ENCODE measurements at places on chromosomes 2 and 18.

GRCh38 chr2:181738074-181738473 lies 57.8 kb upstream of the NEUROD1 start:
- no peak for DNase-seq

GRCh38 chr18:12086677-12087470 lies 6.8 kb upstream of the ANKRD62 start:
- no peak for DNase-seq

- DNase-seq = no peak
Measured at GRCh38 chr2:213934560-213934959, 476.3 kb upstream of the VWC2L start.

DNA sequence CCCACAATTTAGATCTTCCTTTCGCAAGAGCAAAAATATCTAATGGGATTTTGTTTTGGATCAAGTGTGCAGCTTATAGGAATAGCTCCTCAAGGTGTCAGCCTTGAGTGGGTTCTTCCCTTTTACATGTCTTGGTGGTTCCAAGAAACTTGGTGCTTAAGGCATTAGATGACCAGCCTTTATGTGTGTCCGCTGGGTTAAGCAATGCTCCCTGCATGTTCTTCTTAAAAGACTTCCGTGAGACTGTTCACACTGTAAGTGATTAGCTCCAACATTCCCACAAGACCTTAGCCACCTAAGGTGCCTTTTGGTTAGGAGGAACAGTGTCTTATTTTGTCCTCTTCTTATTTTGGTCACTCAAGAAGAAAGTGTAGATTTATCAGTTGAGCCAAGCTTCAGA lies 44.3 kb upstream of the GPR39 start:
- DNase-seq = no peak

DNA sequence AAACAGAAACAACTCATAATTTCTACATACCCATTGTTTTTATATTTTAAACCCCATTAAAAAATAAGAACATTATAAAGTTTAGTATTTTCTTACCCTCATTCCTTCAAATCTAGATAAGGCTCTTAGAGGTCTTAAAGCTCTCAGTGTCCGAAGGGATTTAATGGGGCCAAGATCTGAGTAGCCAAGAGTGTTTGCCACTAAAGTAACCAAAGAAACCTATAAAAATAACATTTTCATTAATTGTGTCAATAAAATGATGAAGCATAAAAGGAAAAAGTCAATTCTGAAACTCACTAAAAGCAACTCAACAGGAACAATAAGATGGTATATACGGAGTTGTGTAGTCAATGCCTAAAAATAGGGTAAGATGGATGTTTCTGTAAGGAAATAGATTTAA lies 105.4 kb upstream of the SCN1A start:
- DNase-seq = no peak

All from stimulated activated CD4-positive, alpha-beta T cell treated with anti-CD3 and anti-CD28 coated beads, Interleukin-4, amount 100 ng/mL, for 48 hours (primary cell).